Glomerular endothelial cell (primary cell): ENCODE measurements at places on chromosomes 2 and 18. TPM values are rescaled to one million over a fixed set of nuclear protein-coding genes. Genes with fewer than 3 reads are reported as not detected.

GRCh38 chr2:211093743-211094303 lies 537.4 kb downstream of the CPS1 start:
- no peak for DNase-seq

- DNase-seq: no peak
These were observed 849 bp downstream of the AQP4 start for GRCh38 chr18:26864658-26865057.

GRCh38 chr18:14085770-14086457 lies 46.3 kb downstream of the ZNF519 start:
- no peak for DNase-seq

DNA sequence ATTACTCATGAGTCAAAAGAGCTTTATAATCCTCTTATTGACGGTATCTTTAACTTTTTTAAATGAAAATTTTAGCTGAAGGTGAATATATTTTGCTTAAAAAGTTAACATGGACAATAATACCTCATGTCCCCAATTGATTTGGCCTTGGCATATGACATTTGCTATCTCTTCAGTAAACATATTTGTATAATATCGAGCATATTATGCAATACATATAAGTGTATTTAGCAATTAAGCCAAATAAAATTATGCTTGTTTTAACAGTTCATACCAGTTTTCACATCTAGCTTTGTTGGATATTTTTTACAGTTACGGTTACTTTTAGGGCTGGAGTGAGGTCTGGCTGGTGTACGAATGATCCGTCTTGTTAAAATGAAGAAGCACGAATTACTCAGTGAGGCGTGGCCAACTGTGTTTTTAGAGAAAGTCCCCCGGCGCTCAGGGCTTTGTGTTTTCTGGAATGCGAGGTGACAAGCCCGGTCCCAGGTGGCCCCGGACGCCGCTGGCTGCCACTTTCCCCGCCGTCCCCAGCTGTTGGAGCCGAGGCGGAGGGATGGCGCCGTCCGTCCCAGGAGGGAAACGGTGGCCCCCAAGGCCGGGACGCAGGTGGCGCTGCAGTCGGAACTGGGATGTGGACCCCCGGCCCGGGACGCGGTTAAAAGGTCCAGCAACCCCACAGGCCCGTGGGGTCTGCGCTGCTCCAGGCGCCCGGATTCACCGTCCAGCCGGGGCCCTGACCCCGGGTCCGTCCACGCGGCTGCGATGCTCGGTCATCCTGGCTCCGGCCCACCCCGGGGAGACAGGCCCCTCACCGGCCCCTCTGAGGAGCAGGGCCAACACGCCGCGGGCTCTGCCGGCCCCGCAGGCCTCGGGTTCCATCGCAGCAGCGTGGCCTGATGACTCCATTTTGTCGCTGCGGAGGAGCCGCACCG lies 41.3 kb downstream of the TMEM18 start:
- no peak for DNase-seq

GULP1 gene
- 15.9 and 33.8 TPM in 2 replicates for total RNA-seq

CCDC148 gene
- total RNA-seq: 0.35 and 1.2 TPM in 2 replicates

CAVIN2 gene
- total RNA-seq: 240 and 291 TPM in 2 replicates

CDH2 gene
- total RNA-seq: 47.9 and 104 TPM in 2 replicates

CFC1 gene
- total RNA-seq: not detected in 2 replicates

DNA sequence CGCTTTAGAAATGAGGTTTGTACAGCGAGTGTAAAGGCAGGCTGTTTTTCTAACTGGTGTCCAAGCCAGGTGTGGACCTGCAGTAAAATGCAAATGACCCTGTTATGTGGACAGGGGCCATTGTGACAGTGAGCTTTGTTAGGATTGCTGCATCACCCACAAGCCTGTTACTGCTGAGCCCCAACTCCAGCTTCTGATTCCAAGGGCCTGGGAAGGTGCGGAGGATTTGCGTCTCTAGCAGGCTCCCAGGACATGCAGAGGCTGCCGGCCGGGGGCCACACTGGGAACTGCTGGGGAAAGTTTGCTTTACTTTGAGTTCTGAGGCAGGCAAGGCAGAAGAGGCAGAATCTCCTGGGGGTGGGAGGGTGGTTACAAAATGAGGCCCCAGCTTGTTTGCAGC lies 164.1 kb downstream of the GLI2 start:
- DNase-seq: no peak

PIKFYVE gene
- 19.0 and 27.2 TPM in 2 replicates for total RNA-seq

GRCh38 chr2:102480285-102481195 lies 7.5 kb downstream of the SLC9A4 start:
- DNase-seq: no peak

- no peak for DNase-seq
These were observed 2.5 kb upstream of the SPP2 start for GRCh38 chr2:234048049-234048448.

- DNase-seq: peak; percentile 86
These were observed 91.8 kb downstream of the CABLES1 start for GRCh38 chr18:23226930-23227725.

DES gene
- not detected in 2 replicates for total RNA-seq

DNA sequence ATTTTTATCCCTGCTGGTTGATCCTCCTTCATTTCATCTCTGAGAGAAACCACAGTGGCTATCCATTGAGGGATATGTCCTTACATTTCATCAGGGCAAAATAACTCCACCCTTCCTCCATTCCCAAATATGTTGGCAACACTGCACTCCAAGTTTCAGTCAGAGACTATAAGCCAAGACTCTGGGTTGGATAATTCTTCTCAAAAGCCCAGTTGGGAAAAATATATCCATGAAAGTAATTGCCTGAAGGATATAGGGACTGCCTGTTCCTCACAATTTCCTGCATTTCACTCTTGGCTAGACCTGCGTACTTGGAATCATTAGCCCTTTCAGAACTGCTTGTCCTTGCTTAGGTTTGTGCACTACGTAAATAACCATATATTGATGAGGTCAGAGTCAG lies 27.9 kb upstream of the EPB41L3 start:
- no peak for DNase-seq

GRCh38 chr18:57659460-57660102 lies 37.9 kb upstream of the NARS1 start:
- no peak for DNase-seq

GRCh38 chr18:10064267-10064666 lies 150.5 kb downstream of the VAPA start:
- no peak for DNase-seq

DAPL1 gene
- not detected in 2 replicates for total RNA-seq

- no peak for DNase-seq
These were observed 120.9 kb downstream of the DHRS9 start for GRCh38 chr2:169190197-169190775.

DPYSL5 gene
- not detected in 2 replicates for total RNA-seq
